Progenitor cell of endocrine pancreas (in vitro differentiated cells): ENCODE measurements at places on chromosomes 6 and 20. TPM values are rescaled to one million over a fixed set of nuclear protein-coding genes. Genes with fewer than 3 reads are reported as not detected.

DNA sequence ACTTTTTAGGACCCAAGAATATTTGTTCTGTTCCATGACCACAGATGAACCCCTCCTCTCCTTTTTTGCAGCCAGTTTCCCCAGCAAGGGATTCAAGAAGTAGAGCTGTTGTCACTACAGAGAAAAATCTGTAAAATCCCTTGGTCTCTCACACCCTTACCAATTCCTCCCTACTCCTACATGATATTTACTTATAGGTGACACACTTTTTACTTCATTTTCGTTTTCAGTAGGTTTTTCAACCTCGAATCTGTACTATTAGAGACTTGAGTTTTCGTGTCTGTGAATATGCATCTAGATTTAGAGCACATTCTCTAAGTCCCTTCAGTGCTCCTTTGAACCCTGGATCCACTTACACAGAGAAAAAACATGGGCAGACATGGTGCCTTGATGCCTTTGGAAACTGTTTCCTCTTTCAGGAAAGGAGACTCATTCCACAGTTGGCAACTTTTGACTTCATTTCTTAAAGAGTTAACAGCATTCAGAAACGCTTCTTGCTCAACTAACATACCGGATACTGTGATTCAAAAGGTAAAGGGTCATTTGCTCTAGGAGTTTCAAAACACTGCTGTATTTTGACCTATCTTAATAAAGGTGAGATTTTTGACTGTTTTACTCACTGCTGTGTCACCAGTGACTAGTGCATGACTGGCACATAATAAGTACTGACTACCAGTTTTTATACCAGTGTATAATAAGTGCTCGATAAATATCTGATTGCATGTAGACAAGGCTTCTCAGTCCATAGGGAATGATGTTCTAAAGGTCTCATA is 50.6 kb downstream of the LAMA4 start:
- DNase-seq, result no peak

- DNase-seq, result no peak
Observed at GRCh38 chr20:36808317-36809257, 35.0 kb upstream of the DSN1 start.

The DDO gene
- total RNA-seq, result not detected in 2 replicates

The DPPA5 gene
- total RNA-seq, result not detected in 2 replicates
